ENCODE measurements at places on chromosomes 2 and 18.

- no peak for DNase-seq
Measured at GRCh38 chr2:130818809-130819208, 17.9 kb upstream of the ARHGEF4 start.

DNA sequence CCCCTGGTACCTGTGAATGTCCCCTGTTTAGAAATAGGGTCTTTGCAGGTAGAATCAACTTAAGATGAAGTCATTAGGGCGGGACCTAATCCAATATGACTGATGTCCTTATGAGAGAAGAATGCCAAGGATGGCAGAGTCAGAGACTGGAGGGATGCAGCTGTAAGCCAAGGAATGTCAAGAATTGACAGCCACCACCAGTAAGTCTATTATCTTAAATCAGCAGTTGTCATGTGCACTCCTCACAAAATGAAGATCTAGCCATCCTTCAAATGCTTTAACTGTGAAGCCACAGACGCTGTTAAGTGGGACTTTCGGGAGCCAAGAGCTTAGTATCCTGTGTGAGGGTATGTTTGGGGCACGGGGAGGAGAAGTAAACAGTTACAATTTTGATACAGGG lies 83.2 kb downstream of the ITGA4 start:
- DNase-seq, result no peak

- DNase-seq, result no peak
Measured at GRCh38 chr2:102252236-102252635, 59.1 kb upstream of the IL1RL1 start.

GRCh38 chr2:222136106-222136630 lies 162.6 kb downstream of the PAX3 start:
- no peak for DNase-seq

DNA sequence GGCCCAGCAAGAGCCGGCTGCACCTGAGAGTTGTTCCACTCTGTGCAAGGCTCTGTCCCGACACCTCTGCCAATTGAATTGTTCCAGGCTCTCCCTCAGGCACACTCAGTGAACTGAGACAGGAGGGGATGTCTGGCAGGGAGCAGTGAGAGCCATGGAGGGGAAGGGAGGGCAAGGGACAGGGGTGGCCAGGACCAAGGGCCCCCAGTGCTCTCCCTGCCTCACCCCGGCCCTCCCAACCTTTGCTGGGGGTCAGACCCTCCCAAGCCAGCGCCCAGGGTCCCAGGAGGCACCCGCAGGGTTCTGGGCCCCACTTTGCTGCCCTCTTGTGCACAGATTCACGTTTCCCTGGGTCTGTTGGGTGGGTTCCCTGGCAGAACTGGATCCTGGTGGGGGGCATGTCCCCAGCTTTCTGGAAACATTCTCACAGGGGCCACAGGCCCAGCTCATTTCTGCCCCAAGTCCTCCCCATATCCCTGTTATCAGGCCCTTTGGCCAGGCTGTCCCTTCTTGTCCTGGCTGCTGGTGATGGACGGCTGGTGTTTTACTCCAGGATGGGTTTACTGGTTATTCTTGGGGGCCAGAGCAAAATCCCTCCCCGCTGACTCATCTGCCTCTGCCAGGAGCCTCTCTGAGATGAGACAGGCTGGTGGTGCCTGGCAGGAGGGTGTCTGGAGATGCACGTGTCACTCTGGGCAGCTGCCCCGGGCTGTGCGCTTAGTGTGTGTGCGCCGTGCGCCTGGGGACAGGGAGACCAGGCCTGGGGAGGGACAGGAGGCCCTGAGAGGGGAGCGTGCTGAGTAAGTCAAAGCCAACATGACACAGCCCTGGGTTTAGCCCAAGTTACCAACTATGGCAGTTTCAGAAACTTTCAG lies 136.5 kb upstream of the CTDP1 start:
- no peak for DNase-seq

- DNase-seq, result peak; percentile 35
Measured at GRCh38 chr2:48313036-48313877, 216.7 kb upstream of the STON1 start.

- no peak for DNase-seq
Measured at GRCh38 chr18:60193780-60194179, 178.8 kb downstream of the MC4R start.

GRCh38 chr2:223008162-223008561 lies 43.8 kb upstream of the KCNE4 start:
- DNase-seq, result no peak

- DNase-seq, result no peak
Measured at GRCh38 chr2:226995625-226996041, 159.8 kb downstream of the RHBDD1 start.

- DNase-seq, result no peak
Measured at GRCh38 chr2:192166946-192167345, 27.8 kb downstream of the TMEFF2 start.

GRCh38 chr18:48514786-48515185 lies 24.0 kb upstream of the CTIF start:
- DNase-seq, result no peak

GRCh38 chr2:39476524-39476923 lies 39.4 kb upstream of the MAP4K3 start:
- no peak for DNase-seq

- DNase-seq, result no peak
Measured at GRCh38 chr2:198162276-198162675, 357.9 kb downstream of the PLCL1 start.

- no peak for DNase-seq
Measured at GRCh38 chr2:8858264-8858663, 20.9 kb upstream of the KIDINS220 start.

DNA sequence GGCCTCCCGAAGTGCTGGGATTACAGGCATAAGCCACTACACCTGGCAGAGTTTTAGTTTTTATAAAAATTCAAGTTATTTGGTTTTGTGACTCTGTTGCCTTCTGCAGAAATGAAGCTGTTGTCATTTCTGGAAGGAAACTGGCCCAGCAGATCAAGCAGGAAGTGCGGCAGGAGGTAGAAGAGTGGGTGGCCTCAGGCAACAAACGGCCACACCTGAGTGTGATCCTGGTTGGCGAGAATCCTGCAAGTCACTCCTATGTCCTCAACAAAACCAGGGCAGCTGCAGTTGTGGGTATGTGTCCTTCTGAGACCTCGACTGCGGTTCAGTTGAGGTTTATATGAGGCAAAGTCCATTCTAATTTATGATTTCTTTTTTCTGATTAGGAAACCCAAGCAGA lies 7.2 kb downstream of the MTHFD2 start:
- no peak for DNase-seq

- DNase-seq, result no peak
Measured at GRCh38 chr2:131126436-131126835, 21.3 kb downstream of the PLEKHB2 start.

DNA sequence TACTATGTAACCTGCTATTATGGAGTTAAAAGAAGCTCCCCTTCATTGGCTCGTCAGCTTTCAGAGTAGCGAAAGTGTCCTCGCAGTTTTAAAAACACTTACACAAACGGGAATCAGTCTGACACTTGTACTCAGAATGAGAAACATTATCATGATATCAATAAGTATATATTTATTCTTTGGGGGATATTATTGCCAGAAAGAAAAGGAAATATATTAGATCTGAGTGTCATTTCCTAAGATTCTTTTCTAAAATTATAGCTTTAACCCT lies 584.5 kb downstream of the ZEB2 start:
- no peak for DNase-seq

GRCh38 chr2:9950521-9951271 lies 797 bp upstream of the GRHL1 start:
- peak; percentile 57 for DNase-seq

DNA sequence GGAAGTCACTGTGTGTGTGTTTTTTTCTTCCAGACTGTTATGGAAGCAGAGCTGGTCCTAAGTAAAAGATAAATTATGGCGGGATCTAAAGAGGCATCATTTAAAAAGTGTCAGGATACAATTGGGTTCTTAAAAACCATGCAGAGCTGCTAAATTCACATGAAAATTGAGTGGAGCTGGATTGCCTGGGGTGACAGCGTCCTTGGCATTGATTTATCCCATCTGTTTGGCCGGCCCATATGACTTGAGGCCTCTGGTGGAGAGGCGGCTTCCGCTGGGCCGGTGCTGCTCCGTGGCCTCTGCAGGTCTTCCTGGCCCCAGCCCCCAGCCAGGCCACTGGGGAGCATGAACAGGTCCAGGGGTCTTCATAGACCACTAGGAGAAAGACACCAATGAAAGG lies 165.5 kb downstream of the GLI2 start:
- DNase-seq, result no peak

DNA sequence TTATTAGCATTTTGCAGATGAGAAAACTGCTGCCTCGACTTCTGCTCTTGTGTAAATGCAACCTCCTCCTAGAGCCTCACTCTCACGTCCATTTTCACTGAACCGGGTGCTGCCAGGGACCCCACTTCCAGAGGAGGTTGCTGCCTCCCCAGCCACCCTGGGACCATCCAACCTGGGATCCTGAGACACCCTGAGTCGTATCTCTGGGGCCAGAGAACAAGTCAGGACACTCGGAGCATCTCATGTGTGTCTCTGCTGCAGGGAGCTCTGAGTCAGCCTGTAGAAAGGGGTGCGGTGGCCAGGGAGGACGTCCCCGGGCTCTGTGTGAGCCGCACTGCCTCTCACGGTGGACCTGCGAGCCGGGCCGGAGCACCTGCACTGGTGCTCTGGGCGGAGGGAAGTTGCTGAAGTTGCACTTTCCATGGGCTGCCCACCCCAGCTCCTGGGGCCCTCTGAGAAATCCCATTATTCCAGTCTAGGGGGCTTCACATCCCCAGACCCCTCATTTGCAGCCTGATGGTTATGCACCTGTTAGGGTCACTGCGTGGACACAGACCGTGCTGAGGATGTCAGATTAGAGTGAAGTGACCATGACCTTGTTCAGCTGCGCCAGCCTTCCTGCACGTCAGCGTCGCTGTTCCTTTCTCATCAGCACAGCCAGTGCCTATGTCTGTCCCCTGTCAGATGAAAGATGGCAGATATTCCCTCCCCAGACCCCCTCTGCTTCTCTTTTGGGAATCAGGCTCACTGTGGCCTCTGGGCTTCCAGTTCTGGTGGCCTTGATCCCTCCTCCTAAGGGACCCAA lies 230.4 kb downstream of the KLHL29 start:
- no peak for DNase-seq

GRCh38 chr2:120669121-120669952 lies 66.3 kb upstream of the GLI2 start:
- DNase-seq, result no peak

DNA sequence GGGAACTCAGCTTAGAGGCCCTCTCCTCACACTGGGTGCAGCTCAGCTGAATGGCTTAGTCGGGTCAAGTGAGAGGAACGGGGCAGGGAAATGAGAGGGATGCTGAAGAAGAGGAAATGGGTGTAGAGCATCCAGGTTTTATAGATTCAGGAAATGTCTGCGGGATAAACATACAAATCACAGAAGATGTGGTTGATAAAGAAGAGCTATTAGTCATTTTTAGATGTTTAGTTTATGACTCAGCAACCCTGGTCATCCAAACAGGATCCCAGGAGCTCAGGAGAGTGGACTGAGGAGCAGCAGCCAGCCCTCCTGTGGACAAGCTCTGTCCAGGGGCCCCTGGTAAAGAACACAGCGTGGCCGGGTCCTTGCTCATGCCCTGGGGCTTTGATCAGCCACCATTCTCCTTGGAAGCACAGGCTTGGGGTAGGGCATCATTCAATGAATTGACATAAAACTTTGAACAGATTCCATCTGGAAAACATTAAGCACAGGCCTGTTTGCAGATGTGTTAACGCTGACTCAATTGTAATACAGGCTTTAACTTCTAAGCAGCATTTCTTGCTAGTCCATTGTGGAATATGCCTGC lies 83.0 kb downstream of the NPAS2 start:
- no peak for DNase-seq

- no peak for DNase-seq
Measured at GRCh38 chr2:189608795-189609422, 28.3 kb upstream of the SLC40A1 start.

DNA sequence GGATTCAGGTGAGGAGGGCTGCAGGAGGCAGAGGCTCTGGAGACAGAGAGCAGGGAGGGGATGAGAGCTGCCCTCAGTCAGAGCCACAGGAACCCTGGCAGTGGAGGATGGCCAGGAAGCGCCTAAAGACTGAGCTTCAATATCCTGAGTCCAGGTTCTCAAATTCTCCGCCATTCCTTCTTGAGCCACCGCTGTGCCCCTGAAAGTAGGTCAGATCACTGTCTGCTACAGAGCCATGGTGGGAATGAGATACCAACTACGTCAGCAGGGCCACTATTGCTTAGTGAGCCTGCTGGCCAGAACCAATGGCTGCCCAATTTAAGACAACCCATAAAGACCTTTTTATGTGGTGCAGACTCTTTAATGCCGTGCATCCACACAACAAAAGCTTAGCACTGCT lies 155.5 kb downstream of the CTIF start:
- DNase-seq, result no peak

DNA sequence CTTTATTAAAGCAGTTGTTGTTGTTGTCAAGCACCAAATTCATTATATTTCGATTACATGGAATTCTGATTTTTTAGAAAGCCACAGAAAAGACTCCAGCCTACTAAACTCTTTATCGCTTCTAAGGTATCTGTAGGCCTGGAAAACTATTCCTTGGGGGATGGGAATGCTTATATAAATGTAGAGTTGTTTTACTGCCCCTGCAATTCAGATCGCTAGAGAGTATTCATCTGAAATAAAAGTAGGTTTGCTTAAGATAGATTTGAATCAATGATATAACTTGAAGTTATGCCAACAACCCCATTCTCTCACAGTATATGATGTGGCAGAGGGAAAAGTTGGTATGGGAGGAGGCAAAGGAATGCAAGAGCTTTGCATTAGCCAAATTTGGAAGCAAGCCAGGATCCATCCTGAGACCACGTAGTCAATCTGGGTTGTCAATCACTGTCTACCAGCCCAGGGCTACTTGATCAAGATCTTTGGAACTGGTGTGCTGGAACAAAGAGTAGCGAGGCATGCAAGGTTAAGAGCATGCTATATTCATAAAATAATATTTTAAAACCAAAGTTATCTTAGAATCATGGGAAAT lies 95.9 kb downstream of the LYPD6B start:
- DNase-seq, result no peak

GRCh38 chr18:54737986-54738385 lies 90.3 kb upstream of the RAB27B start:
- no peak for DNase-seq

DNA sequence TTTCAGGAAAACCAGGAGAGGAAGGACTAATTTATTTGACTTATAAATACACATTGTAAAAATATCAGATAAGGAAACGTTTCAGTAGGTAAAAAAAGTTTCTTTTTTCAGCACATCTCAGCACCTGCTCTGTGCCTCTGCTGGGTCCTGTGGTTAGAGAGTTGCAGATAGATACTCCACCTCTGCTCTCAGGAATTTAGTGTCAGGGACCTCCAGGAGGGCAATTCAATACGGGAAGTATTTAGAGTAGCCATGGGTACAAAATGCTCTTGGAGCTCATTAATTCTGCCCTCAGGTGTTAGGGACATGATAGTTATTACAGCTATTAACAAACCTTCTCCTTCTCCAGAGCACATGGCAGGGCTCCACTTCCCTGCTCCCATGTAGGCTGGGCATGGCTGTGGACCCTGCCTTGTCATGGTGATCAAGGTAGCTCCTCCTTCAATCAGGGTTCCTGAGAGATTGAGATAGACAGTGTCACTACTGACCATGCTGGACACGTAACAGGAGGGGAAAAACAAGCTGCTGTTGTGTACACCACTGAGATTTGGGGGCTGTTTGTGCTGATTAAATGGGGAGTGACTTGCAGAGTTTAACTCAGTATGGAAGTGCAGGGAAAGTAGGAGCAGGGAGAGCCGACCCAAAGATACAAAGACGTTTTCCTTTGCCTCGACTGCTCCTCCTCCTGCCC lies 185.6 kb upstream of the COPS8 start:
- DNase-seq, result no peak
